GM12892 (cell line): ENCODE measurements at places on chromosomes 4 and X.

DNA sequence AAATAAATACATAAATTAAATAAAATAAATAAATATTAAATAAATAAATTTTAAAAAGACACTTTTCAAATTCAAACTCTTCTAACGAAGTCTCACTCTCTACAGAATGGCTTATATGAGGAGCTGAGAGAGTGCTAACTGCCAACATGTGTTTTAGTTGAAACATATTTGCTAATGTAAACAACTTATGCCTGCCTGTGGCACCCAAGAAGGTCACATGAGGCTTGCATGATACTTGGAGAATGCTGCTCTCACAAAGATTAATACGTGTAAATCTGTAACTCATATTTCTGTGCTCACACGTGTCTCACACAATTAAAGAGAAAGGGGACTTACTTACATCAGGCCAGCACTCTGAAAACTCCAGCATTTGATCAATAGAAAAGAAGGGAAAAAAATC, 43.2 kb upstream of the PITX2 start:
- no peak for DNase-seq

DNA sequence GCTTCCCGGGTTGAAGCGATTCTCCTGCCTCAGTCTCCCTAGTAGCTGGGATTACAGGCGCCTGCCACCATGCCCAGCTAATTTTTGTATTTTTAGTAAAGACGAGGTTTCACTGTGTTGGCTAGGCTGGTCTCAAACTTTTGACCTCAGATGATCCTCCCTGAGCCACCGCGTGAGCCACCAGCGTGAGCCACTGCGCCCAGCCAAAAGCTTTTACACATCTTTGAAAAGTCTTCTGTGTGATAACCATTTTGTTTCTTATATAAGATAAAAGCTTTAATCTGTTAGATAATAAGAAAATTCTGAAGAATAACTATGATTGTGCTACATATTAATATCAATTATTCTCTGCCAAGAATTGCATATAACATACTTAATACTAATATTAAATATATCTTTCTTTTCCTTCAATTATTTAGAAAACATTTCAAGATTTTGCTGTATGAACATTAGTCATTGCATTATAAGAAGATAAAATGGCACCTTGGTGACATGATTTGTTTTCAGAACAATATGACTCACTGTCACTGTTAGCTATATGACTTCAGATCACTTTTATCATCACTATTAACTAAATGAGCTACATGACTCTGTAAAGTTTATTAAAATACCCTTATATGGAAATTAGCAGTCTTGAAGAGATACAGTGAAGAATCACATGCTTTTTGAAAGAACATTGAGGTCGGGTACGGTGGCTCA, 33.4 kb downstream of the RUFY3 start:
- DNase-seq = no peak

DNA sequence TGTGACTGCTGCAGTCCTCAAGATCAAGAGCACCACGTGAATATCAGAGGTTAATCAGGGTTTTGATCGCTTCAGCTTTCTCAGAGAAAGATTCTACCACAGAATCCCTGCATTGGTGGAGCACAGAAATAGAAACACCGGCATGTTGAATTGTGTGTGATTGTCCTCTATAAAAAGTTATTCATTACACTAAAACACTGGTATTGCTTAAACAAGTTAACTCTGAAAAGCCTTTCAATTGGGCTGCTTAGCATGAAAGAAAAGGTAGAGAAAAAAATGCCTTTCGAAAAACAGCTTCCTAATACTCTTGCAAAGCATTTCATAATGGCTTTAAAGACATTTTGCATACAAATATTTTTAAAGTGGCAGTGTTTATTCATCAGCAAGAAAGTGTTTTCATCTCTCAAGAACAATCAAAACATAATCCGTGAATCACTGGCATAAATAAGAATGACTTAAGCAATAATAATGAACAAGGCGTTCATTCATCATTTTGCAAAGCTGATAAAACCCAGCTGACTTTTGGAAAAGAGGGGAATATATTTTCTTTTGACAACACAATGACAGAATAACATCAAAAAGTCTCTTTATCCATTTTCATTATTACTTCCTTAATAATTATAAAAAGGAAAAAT, 61.1 kb downstream of the HELT start:
- DNase-seq = no peak

DNA sequence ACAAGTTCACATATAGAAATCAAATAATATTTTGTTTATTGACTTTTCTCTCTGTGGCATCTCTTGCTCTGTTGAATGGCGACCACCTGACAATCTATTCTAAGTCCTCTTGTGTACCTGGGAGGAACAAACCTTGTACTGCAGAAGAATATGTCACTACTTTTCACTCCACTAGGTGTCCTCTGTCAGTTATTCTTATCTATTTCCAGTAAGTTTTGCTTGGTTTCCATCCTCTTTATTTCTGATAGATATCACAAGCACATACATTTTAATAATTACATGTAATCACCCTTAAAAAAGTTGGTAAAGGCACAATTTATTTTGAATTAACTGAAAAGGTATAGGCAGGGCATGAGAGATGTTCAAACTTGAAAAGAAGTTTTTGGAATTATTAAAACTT, 238.4 kb downstream of the SNCA start:
- no peak for DNase-seq

DNA sequence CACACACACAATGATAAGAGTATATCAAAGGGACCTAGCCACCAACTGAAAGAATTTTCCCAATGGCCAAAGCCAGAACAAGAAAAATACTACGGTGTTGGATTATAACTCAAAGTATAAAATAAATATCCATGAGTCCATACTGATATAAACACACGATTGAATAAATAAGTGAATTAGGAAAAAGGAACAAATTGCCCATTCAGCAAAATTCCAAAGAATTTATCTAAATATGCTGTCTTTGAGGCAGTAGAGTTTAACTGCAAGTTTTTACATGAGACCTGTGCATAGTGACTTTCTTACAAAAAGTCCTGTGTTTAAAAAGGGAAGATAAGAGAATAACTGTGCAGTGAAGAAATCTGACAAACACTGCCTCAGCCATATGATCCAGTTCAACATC, 278.8 kb upstream of the PPARGC1A start:
- DNase-seq = no peak

DNA sequence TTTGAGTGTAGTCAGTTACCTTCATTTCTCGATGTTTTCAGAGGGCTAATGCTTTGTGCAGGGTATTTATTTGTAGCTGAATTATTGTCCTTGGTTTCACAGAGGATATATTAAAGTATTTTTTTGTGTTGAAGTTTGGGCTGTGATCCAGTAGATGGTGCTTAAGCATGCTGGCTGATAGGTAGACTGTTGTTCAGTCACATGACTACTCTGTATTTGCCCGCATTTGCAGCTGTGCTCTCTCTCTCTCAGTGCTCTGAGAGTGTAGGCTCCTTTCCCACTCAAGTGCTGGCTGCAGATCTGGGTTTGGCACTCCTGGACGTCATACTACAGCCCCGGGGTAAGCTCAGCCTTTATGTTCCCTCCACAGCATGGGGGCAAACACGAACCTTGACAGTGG, 21.7 kb downstream of the RAB40AL start:
- DNase-seq = no peak
